ENCODE measurements at places on chromosomes 7 and 10.

DNA sequence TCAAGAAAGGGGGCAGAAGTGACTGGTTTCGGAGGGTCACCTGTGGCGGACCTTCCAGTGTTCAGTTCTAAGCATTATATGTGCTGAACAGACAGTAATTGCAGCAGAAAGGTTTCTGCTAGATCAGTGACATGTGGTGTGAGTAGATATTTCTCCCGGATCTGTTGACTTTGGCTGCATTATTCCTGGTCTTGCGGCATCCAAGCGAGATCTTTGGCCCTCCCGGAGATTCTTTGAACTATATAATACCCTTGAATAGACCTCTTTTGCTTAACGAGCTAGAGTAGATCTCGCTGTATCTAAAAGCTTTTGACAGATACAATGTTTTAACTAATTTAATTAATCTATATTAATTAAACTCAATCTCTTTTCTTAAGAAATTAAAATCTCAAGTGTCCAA lies 99.8 kb downstream of the PTN start:
- DNase-seq = no peak

DNA sequence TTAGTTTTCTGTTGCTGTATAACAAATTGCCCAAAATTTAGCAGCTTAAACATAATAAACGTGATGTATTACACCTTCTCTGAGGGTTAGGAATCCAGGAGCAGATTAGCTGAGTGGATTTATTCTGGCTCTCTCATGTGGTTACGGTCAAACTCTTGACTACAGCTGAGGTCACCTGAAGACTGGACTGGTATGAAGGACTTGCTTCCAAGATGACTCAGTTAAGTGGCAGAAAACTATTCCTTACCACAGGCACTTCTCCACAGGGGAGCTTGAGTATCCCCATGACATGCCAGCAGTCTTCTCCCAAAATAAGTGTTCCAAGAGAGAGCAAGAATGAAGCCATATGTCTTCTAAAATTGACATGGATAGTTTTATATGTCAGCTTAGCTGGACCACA lies 957.2 kb upstream of the GHITM start:
- no peak for DNase-seq

DNA sequence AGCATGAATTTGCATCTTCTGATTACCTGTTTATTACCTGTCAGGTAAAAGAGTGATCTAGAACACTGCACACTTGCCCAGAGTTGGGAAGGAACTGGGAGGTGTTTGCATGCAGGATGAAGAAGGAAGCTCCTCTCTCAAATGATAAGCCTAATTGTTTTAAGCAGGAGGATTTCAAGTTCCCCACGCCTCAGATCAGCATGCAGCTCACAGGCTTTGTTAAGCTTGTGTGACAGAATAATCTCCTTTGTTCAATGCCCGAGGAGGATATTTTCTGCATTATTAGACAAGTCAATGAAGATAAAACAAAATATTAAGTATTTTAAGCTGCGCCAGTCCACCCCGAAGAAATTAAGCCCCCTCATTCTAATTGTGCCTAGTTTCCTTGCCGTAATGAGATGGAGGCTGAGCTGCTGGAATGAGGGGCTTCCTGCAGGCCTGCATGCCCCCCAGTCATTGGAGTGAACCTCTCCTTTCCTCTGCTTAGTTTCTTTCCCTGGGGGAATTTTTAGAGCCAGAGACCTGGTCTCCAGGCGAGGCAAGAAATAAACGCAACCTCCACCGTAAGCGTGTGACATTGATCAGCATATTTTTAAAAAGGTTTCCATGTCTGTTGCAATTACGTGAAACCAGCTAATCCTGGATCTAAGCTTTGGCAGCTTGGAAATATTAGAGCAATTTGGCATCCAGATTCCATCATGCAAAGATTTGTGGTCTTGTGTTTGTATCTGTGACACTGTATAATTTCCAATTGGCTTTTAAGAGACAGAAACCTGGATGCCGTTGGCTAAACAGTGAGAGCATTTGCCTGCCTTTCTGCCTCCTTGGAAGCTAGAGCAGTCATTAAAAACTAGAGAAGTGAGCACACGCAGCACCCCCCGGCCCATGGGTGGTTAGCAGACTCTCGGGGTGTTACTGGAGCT lies 376.0 kb downstream of the GALNT17 start:
- no peak for DNase-seq

- DNase-seq = no peak
Measured at GRCh38 chr7:23523486-23524075, 8.2 kb downstream of the TRA2A start.

DNA sequence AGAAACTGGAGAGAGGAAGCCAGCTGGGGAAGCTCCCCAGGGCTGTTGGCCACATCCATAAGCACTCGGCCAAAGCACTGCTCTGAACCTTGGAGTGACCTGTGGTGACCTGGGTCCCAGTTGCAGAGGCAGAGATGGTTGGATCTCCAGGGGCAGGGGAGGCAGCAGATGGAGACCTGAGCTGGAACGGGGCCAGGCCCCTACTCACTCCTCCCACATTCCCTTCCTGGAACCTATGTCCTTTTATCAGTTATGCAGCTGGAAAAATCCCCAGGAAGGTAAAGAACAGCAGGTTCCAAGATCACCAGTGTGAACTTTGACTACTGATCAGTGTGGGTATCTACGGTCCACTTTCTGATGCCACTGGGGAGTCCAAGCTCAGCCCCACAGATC lies 9.6 kb upstream of the PNLIPRP2 start:
- DNase-seq = no peak

- no peak for DNase-seq
Measured at GRCh38 chr10:50375051-50375452, 123.7 kb upstream of the ASAH2 start.

DNA sequence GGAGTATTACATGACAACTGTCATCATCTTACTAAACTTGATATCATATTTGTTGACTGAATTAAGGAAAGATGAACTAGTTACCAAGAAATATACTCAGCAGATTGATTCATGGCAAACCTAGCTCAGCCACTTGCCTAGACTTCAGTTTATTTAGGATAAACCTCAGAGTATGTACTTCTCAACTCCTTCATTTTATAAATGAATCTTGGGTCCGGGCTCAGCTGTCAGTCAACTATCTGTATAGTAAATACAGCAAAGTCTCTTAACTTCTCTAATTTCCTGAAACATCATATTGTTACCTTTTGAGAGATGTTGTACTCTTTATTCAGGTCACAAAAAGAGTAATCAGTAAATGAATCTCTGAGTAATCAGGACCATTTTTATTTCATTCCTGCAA lies 211.0 kb upstream of the KLF14 start:
- DNase-seq = no peak

DNA sequence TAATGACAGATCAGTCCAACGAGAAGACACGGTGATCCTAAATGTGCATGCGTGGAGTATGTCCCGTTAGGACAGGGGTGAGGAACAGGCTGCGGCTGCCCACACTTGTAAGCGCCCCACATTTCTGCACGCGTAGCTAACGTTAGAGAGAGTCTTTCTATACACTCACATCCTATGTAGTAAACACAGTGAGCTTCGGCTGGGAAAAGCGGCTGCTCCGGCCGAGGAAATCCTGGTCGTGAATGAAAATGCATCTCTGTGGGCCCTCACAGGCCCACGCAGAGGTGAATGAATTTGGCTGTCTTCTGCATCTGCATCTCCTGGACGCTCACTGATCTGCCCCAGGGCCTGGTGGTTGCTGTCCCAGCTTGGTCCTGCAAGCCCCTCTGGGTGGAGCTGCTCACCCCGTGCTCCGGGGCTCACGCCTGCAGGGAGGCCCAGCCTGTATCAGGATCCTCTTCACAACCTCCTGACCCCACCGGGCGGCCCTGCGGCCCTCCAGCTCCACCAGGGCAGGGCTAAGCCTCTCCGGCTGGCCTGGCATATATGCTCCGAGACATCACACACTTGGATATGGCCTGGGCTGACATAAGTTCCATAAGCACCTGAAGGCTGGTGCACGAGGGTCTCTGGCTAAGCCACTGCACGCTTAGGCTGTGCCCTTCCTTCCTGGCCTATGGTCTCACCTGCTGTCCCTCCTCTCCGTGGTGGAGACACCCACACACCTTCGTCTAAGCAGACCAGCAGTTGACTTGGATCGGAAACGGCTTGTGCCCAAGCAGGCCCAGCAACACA lies 117.9 kb upstream of the DIP2C start:
- DNase-seq = no peak

- DNase-seq = no peak
Measured at GRCh38 chr10:44333511-44333910, 51.4 kb downstream of the CXCL12 start.

DNA sequence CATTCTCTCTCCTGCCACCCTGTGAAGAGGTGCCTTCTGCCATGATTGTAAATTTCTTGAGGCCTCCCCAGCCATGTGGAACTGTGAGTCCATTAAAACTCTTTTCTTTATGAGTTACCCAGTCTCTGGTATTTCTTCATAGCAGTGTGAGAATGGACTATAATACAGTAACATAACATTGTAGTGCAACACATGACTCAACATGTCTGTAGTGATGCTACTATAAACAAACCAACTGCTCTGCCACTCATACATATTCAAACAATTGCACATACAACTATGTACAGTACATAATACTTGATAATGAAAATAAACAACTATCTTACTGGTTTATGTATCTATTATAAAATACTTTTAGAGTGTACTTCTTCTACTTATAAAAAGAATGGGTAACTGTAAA lies 7.1 kb downstream of the ATOH7 start:
- no peak for DNase-seq

- no peak for DNase-seq
Measured at GRCh38 chr7:30744075-30744417, 7.9 kb upstream of the INMT start.

- no peak for DNase-seq
Measured at GRCh38 chr10:59561477-59562121, 148.1 kb downstream of the SLC16A9 start.

GRCh38 chr7:116942504-116942903 lies 10.8 kb upstream of the ST7 start:
- DNase-seq = no peak
